ENCODE measurements at places on chromosomes 5 and 9. TPM values are rescaled to one million over a fixed set of nuclear protein-coding genes. Genes with fewer than 3 reads are reported as not detected.

Gene IFNA2
- not detected for total RNA-seq

Gene FOXD4L4
- total RNA-seq: 0.53 TPM

Gene ACTBL2
- 2.8 TPM for total RNA-seq

Gene RPS14
- total RNA-seq: 1,375 TPM

Gene FST
- 2.3 TPM for total RNA-seq

Gene GLRA1
- total RNA-seq: not detected

Gene C9orf152
- total RNA-seq: not detected

Gene FYB1
- total RNA-seq: not detected

Gene RGMB
- 60.1 TPM for total RNA-seq

Gene TMC1
- 0.82 TPM for total RNA-seq

Gene SPINK7
- total RNA-seq: not detected

Gene AGGF1
- total RNA-seq: 17.4 TPM

Gene ANKRD34B
- total RNA-seq: 0.05 TPM

Gene PNPLA7
- total RNA-seq: 2.4 TPM

Gene EIF4E1B
- not detected for total RNA-seq

Gene ENDOG
- total RNA-seq: 26.3 TPM

Gene FGF1
- total RNA-seq: 1.5 TPM

Gene TPPP
- total RNA-seq: 0.19 TPM

Gene ENG
- 469 TPM for total RNA-seq

Gene PPWD1
- 16.4 TPM for total RNA-seq

Gene UGT3A2
- total RNA-seq: not detected

Gene ORM2
- total RNA-seq: not detected

Gene RASGRF2
- 15.8 TPM for total RNA-seq

Gene BTNL9
- 0.15 TPM for total RNA-seq

Gene TOR2A
- total RNA-seq: 21.9 TPM

Gene FCHO2
- total RNA-seq: 16.7 TPM

Gene PLPP7
- 3.3 TPM for total RNA-seq

Gene CARD19
- 97.3 TPM for total RNA-seq

Gene TMEFF1
- 35.1 TPM for total RNA-seq

Gene PRDM12
- total RNA-seq: not detected

Gene FCN2
- total RNA-seq: not detected

Gene TMEM8B
- total RNA-seq: 3.0 TPM

Gene HIGD2A
- 119 TPM for total RNA-seq

Gene TAS2R1
- not detected for total RNA-seq

Gene GABRA6
- not detected for total RNA-seq

Gene JAKMIP2
- total RNA-seq: 0.44 TPM

Gene HMCN2
- total RNA-seq: not detected

Gene NSUN2
- total RNA-seq: 57.5 TPM

Gene CCDC192
- not detected for total RNA-seq

Gene SLCO6A1
- total RNA-seq: not detected

Measured in glomerular endothelial cell (primary cell).